Stimulated activated CD4-positive, alpha-beta T cell treated with anti-CD3 and anti-CD28 coated beads, Interleukin-2, amount 100 ng/mL, for 48 hours (primary cell): ENCODE measurements at places on chromosomes 2 and 18.
A peak's percentile ranks its signal among the peaks of the same experiment; 100 is the strongest.

DNA sequence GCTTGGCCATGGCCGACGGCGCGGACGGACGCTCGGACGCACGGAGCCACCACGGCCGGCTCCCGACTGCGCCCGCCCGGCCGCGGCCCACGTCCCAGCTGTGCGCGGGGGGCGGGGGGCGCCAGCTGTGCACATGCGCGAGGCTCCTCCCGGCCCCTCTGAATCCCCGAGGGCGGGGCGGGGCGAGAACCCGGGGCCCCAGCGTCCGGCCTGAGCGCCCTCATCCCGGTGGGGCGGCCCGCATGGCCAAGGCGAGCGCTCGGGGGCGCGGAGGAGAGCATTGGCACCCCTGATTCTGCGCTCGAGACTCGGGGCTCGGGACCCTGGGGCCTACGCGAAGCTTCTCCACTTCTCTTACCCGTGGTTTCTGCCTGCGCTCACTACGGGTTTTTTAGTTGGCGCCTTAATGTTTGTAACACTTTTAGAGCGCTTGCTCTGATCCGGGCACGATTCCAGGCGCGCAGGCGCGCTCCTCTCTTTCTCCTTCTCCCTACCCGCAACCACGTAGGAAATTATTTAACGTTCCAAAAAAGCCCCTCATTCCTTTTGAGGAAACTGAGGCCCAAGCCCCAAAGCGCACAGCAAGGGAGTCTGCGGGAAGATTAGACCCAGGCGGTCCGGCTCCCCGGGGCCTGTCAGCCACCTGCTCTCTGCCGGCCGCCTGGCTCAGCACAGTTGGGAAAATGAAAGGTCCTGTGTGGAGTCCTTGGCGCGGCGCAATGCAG is at the start of gene PXDN:
PXDN (minus strand) TSS at position 70 of the 725 bp plus-strand sequence; CDS start at position 10, 60 bp downstream.
- DNase-seq, result no peak

GRCh38 chr18:7566567-7567473 is at the start of gene PTPRM:
TSS of gene PTPRM (plus strand) at chr18:7567316. CDS start at chr18:7567819, 503 bp downstream.
- peak; percentile 31 for DNase-seq

- DNase-seq, result no peak
Observed at GRCh38 chr18:63879709-63880108, 7.8 kb upstream of the SERPINB2 start.

GRCh38 chr2:47091118-47091517 is 64.0 kb downstream of the STPG4 start:
- DNase-seq, result no peak

DNA sequence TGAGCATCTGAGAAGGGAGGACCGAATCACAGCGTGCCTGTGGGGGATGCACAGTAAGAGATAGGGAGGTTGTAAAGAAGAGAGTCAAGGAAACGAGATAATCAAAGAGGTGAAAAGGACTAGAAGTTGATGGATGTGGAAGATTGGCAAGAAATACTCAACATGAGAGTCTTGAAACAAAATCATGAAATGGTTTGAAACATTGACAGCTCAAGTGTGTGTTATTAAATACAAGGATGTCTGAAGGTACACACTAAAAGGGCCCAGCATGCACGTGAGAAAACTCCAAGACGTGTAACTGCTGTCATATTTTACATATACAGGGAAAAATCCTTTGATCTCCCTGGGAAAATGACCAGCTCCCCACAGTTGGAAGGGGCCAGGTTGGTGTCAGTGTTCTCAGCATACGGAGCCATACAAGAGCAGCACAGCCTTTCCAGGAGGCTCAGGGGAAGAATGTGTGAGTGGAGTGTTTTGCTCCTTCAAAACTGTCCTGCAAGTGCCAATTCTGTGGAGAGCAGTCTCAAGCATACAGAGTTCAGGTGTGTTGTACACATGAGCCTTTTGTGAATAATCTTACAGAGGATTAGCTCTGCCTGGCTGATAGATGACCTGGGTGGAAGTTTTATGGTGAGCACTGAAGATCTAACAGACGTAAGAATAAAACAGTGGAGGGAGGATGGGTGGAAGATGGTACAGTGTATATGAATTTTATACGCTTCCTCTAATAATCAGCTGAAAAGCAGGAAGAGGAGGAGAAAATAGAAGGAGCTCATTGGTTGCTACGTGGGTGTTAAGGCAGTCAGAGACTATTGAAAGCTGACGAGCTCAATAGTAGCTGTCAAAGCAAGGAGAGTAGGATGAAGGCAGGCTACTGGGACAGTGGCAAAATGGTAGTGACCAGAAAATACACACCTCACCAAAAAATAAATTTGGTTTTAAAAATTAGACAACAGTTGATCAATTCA is 126.8 kb downstream of the ATP9B start:
- DNase-seq, result no peak

- no peak for DNase-seq
Observed at GRCh38 chr2:208266553-208266893, 468 bp downstream of the PIKFYVE start.

DNA sequence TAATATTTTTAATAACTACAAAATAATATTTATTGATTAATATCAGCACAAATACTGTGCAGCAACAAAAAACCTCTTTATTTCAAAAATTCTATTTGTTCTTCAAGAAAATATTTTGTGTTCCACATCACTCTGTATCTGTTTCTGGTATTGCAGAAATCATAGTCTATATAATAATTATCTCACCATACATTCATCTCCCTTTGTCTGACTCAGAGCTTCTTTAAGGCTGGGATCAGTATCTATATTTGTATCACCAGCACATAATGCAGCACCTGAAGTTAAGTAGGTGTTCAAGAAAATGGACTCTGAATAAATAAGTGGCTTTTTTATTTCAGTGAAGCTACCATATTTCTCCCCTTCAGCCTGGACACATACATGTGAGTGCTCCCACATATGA is 1.6 kb upstream of the MARCHF4 start:
- DNase-seq, result no peak

- DNase-seq, result no peak
Observed at GRCh38 chr2:96679848-96680247, 37.3 kb downstream of the FER1L5 start.

DNA sequence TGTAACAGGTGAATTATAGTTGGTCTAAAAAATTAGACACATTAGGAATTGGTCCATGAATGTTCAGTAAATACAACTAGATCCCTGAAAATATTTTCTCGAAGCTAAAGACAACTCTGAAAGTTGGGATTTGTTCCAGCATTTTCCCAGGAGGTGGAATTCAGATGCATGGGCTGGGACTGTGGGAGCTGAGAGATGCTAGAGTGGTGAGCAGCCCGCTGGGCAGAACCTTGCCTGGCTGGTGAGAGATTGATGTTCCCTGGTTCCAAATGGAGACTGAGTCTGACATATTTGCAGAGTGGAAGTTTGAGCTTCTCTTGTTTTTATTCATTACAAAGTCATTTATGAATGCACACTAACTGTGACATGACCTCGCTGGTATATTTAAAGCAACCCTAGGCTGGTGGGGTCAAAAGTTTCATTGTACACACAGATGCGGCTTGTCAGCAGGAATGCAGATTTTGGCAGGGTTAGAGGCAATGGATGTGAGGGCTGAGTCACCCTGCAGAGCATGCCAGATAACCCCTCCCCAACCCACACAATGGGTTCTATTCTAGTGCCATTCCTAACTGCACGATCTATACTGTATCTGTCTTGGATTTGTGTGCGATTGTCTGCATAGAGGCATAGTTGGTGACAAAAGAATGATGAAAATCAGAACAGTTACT is 23.5 kb upstream of the TMEM178A start:
- no peak for DNase-seq

- DNase-seq, result no peak
Observed at GRCh38 chr2:170248574-170249393, 70.8 kb downstream of the MYO3B start.

DNA sequence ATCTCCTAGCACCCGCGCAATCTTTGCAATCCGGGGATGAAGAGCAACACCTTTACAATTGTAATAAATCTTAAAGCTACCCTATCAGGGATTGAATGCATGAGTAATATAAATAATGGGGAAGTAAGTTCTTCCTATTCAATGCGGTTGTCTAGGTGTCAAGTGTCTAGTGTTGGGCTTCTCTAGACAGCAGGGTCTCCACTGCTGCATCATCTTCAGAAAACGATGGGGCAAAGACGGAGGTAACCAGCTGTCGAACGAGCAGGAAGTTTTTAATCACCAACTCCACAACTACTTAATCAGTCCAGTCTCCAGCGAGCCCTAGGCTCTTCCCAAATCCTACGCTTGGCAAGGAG is 573 bp downstream of the STAM2 start:
- DNase-seq, result no peak

GRCh38 chr2:180999274-180999964 is 19.0 kb downstream of the UBE2E3 start:
- no peak for DNase-seq

- no peak for DNase-seq
Observed at GRCh38 chr2:118638453-118638852, 209.0 kb downstream of the EN1 start.
